AG08396 (cell line): ENCODE measurements at places on chromosomes 6 and 20.

GRCh38 chr6:30568245-30568644 lies 3.0 kb upstream of the ABCF1 start:
- DNase-seq, result no peak

- DNase-seq, result no peak
Observed at GRCh38 chr20:9995510-9996272, 39.1 kb upstream of the ANKEF1 start.

GRCh38 chr6:51768087-51768486 lies 319.3 kb downstream of the PKHD1 start:
- DNase-seq, result no peak

- no peak for DNase-seq
Observed at GRCh38 chr6:90385759-90386313, 89.2 kb upstream of the BACH2 start.

DNA sequence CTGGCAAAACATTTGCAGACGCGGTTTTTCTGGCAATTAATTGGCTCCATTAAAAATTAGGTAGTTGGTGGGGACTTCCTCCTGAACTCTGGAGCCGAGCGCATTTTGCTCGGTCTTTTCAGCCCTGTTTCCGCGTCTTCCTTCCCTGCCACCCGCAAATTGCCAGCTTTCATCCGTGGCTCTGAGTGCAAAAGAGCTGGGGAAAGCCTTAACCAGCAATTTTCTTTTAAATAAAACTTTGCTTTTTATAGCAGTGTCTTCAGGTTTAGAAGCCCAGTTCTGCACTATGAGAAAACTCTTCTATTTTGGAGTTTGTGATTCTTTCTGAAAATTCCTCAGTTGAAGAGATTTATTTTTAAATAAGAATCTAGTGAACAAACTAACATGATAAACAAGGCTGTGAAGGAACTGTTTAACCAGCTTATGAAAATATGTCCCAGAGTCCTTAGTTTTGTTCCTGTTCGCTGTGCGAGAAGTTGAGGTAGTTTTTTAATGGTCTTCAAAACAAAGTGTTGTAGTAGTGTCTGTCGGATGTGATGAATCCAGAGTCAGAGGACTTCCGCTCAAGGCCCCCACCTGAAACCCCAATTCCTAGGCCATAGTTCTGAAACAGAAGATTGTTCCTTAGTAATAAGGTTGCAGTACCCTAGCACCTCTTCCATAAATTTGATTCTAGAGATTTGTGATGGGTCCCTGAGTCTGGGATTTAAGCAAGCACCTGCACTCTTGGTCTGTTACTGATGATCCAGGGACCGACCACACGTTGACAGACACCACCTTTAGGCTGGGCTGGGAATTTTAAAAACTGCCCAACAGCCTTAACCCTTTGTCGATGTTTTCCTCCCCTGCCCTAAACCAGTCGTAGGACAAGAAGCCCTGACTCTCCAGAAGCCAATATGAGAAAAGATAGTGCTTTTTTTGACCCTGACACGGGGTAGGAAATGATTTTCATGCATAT lies 950 bp downstream of the KCTD20 start:
- no peak for DNase-seq

DNA sequence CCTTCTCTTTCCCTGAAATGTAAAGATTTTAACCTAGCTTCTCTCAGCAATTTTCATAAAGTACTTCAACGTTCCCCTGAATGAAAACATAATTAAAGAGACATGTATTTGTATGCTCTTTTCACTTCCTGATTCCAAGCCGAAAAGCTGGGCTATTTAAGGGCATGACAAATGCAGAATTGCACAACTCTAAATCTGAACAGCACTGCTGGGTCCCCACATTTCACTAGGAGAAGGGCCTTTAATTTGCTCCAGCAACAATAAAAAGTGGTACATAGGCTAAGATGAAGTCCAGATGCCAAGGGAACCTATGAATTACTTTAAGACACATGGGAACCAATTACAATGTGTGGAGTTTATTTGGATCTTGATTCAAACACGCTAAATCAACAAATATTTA lies 42.0 kb downstream of the IRAK1BP1 start:
- peak; percentile 40 for DNase-seq

DNA sequence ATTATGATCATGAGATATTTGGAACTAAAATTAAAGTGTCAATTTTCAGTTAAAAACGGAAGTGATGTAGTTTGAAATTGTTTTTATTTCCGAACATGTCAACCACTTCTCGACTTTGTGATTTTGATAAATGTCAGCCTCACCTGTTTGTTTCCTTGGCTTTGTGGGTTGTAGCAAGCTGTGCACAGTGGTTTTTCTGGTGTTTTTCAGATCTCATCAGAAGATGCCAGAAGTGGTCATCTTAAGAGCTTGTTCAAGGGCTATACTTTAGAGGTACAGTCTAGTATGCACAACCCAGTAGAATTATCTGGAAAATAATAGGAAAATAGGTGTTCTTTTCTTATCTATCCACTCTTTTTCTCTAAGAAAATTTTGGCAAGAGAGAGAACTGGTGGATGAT lies 134.0 kb downstream of the GRIK2 start:
- no peak for DNase-seq

DNA sequence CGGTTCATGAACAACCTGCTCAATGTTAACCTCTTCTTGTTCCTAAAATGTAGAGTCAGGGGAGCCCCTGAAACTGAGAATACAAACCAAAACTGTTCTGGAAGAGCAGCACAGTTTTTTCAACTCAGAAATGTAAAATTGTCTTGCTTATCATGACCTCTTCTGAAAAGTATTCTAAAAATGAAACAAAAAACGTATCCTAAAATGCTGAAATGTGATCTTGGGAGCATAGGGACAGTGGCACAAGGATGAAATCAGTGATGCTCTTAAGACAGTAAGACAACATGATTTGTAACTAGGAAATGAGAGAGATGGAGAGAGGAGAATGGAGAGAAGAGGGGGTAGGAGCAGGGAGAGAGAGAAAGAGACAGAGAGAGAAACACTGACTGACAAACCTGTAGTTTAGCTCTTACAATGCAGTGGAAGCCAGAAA lies 27.5 kb downstream of the NCOA7 start:
- no peak for DNase-seq

DNA sequence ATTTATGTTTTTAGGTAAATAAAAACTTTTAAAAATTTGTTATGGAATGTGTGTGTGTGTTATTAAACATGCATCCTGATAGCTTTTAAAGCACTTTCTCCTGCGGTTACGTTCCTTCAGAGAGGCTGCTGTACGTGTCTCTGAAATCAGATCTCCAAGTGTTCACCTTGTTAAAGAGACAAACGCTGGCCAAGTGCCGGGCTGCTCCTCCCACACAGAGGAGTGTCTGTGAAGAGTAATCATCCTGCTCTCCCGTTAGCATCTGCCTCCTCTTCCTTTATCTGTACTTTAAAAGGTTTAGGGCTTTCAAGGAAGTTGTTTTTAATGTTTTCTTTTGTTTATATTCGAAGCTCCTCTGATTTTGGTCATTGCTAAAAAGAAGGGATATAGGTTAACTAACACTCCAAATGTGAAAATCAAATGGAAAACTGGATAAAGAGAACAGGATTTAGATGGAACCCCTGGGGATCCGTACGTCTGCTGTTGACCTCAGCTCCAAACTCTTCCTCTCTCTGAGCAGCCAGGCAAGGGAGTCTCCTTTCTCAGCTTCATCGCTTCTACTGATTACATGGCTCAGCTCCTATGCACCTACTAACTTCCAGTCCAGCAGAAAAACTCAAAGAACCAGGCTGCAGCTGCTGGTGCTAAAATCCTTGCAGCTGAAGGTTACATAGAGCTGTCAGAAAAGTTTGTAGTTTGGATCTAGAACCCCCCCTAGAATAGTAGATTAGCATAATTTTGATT lies 20.0 kb downstream of the IRF4 start:
- no peak for DNase-seq

DNA sequence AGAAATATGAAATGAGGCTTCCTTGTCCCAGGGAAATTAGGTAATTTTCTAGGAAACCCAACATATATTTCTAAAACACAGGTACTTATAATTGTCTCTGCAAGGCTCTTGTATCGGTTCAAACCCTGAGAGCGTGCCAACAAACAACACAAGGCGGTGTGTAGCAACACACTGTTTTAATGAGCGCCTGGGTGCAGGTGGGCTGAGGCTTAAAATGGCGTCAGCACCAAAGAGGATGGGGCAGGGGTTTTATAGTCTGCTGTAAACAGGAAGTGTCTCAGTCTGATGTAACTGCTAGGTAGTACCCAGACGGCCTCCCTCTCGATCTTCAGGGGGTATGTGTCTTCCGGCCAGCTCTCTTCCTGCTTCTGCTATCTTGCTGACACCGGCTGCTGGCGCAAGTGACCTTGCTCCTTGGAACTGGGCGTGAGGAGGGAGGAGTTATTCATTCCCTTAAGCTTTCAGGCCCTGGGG lies 69.7 kb downstream of the EPB41L2 start:
- DNase-seq, result no peak

GRCh38 chr6:44223319-44224028 lies at the start of gene SLC29A1:
Gene SLC29A1 (plus strand): TSS chr6:44223595. CDS start chr6:44227314, 3,719 bp downstream.
- peak; percentile 93 for DNase-seq

- no peak for DNase-seq
Observed at GRCh38 chr20:16692009-16692408, 37.8 kb upstream of the SNRPB2 start.

DNA sequence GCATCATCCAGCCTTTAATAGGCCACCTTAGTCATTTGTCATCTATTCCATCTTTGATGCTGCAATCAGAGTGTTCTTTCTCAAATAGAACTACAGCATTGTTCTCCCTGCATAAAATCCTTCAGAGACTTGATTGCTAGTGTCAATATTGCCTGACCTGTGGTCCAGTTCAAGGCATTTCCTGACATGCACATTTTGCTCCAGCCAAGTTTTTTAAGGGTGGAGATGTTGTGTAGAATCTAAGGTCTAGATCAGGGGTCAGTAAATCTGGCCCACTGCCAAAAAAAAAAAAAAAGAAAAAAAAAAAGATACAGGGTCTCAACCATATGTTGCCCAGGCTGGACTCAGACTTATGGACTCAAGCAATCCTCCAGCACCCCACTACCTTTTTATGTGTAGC lies 354.4 kb downstream of the FRK start:
- DNase-seq, result no peak

- no peak for DNase-seq
Observed at GRCh38 chr6:19613678-19614077, 223.5 kb upstream of the ID4 start.

DNA sequence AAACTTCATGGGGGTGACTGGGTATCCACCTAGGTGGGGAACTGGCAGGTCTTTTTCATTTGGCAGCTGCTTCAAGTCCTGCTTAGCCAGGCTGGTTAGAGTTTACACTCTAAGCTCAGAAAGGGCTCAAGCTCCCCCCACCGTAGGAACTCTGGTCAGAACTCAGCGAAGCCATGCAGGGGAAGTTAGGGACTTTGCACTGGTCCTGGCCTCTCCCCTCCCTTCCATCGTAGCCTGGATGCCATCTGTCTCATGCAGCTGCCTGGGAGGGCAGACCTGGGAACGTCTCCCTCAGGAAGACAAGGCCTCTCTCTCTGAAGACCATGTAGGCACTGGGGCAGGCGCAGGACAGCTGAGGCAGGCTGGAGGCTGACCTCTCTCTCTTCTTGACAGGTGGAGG lies 183.8 kb upstream of the UST start:
- no peak for DNase-seq

- peak; percentile 77 for DNase-seq
Observed at GRCh38 chr20:44309763-44310663, 989 bp downstream of the FITM2 start.

GRCh38 chr20:49100972-49101371 lies 54.9 kb downstream of the CSE1L start:
- DNase-seq, result no peak
